ENCODE measurements at places on chromosomes 7 and 10.

- DNase-seq = no peak
Measured at GRCh38 chr7:26096136-26096535, 55.9 kb upstream of the NFE2L3 start.

DNA sequence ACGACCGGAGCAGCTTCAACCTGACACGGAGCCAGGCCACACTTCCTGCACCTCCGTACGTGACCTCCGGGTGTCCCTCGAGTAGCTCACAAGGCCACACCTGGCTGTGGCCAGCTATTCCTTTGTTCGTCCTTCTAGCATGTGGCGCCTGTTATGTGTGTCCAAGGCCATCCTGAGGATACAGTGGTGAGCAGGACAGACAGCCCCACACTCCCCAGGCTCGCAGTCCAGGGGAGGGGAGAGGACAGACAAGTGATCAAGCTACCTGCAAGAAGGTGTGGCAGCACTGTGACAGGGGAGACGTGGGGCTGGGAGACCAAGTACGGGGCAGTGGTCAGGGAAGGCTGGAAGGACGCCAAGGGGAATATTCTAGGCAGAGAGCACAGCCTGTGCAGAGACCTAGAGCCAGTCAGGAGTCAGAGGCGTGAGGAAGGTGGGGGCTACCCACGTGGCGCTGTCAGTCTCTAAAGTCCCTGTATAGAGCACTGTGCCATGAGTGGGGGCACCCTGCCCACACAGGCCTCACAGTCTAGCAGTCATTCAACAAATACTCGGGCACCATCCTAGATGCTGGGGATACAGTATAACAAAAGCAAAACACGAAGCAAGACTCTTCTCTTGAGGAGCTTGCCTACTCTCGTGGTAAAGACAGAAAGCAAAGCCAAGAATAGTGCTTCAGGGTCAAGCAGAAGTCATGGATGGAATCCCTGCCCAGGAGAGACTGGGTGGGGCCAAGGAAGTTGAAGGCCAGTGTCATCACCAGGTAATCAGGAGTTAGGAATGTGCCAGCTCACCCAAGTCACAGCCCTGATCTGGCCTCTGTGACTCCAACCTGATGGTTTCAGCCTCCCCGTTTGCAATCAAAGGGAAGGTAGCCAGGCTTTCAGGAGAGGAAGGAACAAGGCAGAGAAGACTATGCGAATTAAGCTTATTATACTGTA is 58.6 kb downstream of the PROSER2 start:
- DNase-seq = no peak

DNA sequence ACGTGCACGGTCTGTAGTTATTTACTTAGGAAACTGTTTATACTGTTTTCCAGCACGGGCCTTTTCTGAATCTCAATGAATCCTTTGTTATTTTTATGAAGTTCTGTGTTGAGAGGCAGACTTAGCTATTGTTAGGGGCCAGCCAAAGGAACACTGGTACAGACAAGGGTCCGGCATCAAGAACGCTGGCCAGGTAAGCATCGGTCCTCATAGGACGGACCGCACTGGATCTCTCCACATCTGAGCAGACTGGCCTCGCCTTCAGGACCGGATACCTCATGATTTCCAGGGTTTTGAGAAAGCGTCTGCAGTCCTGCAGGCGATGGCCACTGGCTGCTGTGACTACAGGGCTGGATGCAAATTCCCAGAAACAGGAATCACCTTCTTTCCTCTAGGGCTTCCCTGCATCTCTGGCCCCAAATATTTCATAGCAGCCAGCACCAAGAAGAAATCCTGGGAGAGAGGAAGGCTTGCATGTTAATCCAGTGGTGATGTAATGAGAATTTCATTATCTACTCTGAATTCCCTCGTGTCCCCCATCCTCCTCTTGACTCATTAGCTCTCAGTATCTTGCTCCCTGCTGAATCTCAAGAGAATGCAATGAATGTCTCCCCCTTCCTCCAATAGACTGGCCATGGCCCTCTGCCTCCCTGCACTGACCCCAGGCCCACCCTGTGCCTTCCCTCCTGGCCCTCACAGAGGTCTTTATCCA is 325.4 kb upstream of the NPVF start:
- no peak for DNase-seq

DNA sequence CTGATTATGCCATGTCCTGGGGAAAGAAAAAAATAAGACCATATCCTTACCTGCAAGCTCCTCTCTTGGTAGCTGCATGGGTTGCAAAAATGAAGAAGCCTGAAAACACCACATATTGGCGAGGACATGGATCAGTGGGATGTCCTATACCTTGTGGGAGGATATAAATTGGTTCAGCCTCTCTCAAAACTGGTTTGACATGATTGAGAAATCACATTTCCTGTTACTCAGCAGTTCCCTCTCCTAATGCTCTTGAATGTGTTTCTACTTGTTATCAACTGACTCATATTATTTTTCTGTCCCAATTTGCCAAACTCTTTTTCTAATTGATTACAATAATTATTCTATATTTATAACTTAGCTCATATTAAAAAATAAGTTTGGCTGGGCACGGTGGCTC is 380.2 kb downstream of the EXOC4 start:
- no peak for DNase-seq

DNA sequence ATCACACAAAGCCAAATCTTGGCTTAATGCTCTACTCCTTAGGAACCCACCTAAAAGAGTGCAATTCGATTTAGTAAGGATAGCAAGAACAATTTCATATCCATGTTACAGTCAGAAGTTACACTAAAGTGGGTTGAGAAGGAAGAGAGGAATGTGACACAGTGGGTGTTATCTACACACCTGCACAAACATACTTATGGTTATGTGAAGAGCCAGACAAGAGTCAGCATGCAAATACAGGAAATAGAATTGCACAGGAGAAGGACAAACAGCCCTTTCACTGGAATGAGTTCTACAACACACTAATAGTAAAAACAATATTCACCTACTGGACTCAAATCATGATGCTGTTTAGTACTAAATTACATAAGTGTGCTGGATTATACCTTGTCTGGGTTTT is 262.8 kb downstream of the DGKB start:
- DNase-seq = no peak

All from stimulated activated naive CD8-positive, alpha-beta T cell treated with anti-CD3 and anti-CD28 coated beads, Interleukin-15, Interleukin-2, amounts not matched to agents 100 U/mL and 50 U/mL, for 24 hours (primary cell).